ENCODE measurements at places on chromosomes 1 and 21.
A peak's percentile ranks its signal among the peaks of the same experiment; 100 is the strongest.

DNA sequence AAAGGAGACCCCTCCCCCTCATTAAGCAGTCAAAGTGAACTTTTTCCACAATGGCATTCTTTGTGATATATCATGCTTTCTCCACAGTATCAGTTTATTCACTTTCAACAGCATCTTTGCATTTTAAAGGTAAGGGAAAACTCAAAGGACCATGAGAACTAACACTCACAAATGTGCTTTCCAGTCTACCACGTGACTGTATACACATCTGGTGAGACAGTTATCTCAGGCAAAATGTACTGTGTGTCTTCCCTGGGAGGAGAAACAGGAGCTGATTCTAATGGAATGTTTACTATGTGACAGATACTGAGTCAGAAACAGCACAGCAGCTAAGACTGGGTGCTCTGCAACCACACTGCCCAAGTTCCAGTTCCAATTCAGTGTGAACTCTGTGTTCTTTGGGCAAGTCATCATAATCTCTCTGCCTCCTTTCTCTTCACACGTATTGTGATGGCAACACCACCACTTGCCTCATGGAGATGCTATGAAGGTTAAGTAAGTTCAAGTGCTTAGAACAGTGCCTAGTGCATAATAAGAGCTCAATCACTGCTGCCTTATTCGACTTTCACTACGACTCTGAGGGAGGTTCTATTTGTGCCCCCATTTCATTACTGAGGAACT lies 79.0 kb downstream of the SLC45A1 start:
- DNase-seq: peak; percentile 53

DNA sequence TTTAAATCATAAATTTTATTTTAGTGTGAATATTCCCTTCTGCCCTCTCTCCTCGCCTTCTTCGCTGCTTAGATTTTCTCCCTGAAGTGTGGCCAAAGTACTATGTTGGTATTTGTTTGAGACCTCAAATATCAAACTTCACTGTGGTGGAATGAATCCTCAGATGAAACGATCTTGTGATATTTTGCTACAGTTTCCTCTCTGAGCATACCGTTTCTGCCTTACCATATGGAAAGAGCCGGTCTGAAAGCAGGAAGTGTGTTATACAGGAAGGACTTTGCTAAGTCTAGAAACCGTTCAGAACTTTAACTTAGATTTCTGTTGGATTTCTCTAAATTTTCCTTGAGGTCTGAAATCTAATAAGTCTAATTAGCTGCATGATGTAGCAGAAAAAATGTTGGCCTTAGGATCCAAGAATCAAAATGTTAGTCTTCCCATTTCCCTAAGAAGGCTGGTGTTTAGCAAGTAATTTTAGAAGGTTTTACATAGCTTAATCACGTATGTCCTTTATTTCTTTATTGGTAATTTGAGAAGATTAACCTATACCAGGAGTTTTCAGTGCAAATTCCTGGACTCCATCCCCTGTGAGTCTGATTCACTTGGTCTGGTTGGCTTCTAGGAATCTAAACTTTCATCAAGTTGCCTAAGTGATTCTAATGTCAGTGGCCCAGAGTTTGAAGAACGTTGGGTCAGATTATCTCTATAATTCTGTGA lies 30.7 kb downstream of the SDCCAG8 start:
- DNase-seq: peak; percentile 14

GRCh38 chr1:244155661-244156060 lies 104.6 kb downstream of the ZBTB18 start:
- no peak for DNase-seq

- no peak for DNase-seq
Measured at GRCh38 chr1:20443703-20444586, 42.1 kb downstream of the CAMK2N1 start.

- DNase-seq: no peak
Measured at GRCh38 chr1:198122693-198123092, 34.1 kb upstream of the NEK7 start.

- no peak for DNase-seq
Measured at GRCh38 chr1:159892944-159893343, 7.0 kb downstream of the CFAP45 start.

DNA sequence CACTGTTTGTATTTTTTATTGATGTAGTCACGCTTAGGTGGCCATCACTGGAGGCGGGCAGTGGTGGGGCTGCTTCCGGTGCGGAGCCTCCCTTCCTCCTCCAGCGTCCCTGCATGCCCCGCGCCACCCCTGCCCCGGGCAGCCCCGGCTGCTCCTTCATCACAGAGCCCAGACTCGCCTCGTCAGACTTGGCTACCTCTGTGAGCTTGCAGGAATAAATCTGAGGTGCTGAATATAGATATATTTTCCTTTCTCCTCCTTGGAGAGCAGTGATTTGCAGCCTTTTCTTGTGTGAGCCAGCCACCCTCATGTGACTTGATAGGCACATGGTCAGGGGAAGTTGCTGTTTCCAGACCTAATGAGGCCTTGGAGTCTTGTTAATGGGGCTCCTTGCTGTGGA lies 412.7 kb upstream of the VAMP3 start:
- DNase-seq: no peak

GRCh38 chr1:43531906-43532584 lies 1.4 kb downstream of the PTPRF start:
- no peak for DNase-seq

DNA sequence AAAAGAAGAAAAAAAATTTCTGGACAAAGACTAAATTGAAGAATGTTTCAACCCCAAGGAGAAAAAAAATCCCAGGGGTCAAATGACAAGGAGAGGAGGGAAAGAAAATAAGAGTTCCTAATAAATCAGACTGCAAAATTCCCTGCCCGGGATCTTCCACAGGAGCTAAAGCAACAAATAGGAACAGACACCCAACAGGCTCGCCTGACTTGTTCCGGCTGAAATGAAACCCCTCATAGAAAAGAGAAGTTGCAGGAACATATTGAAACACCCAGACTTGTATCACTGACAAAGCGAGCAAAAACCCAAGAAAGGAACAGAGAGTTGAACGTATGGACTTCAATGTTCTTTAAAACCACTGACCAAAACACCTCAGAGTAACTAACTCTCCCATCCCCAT lies 123.0 kb downstream of the TIAM1 start:
- no peak for DNase-seq

DNA sequence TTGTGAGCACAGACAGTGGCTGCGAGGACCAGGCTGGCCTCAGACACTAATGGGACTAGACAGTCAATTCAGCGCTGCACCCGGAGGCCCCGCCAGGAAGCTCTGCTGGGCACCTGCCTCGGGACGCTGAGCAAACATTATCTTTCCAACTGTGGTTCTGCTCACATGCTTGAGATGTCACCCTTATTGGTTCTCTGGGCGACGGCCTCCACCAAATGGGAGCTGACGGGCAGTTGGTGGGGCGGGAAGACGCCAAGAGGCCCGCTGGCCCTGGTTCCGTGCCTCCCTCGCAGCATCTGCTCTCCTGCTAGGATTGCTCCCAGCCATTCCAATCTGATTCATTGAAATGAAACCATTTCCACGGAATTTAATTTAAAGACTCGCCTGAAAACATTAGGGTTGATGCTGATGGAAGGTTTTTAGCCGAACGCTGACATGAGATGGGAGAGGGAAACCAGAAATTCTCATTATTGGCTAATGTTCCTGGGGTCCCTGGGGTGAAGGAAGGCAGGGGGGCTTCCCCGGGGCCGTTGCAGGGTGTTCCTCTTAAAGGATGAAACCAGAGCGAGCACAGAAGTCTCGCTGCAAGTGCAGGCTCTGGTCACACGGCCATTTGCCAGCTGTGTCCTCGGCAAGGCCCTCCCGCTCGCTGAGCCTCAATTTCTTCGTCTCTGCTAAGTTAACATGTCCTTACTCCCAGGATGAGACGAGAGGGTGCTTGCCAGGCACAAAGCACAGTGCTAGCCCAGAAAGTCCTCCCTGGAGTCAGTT lies 512.2 kb downstream of the NPHP4 start:
- DNase-seq: no peak

GRCh38 chr1:42466030-42466429 lies 2.9 kb downstream of the CCDC30 start:
- no peak for DNase-seq

GRCh38 chr1:202702088-202702487 lies 8.2 kb downstream of the SYT2 start:
- no peak for DNase-seq

DNA sequence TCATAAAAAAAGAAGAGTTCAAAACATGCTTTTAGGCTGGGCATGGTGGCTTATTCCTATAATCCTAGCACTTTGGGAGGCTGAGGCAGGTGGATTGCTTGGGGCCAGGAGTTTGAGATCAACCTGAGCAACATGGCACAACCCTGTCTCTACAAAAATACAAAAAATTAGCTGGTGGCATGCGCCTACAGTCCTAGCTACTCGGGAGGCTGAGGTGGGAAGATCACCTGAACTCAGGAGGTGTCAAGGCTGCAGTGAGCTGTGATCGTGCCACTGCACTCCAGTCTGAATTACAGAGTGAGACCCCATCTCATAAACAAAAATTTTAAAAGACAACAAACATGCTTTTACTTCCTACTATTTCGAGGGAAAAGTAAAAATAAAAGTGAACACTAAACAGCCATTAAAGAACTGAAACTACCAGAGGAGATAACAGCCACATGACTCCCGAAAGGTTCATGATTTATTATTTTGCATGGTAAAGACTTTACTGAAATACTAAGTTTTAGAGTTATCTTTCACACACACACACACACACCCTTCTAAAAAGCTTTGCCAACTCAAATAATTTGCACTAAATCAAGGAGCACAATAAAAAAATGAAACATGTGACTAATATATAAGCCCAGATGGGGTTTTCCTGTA lies 48.1 kb downstream of the USP1 start:
- no peak for DNase-seq

- DNase-seq: peak; percentile 59
Measured at GRCh38 chr21:25757531-25757930, 22.8 kb downstream of the GABPA start.

DNA sequence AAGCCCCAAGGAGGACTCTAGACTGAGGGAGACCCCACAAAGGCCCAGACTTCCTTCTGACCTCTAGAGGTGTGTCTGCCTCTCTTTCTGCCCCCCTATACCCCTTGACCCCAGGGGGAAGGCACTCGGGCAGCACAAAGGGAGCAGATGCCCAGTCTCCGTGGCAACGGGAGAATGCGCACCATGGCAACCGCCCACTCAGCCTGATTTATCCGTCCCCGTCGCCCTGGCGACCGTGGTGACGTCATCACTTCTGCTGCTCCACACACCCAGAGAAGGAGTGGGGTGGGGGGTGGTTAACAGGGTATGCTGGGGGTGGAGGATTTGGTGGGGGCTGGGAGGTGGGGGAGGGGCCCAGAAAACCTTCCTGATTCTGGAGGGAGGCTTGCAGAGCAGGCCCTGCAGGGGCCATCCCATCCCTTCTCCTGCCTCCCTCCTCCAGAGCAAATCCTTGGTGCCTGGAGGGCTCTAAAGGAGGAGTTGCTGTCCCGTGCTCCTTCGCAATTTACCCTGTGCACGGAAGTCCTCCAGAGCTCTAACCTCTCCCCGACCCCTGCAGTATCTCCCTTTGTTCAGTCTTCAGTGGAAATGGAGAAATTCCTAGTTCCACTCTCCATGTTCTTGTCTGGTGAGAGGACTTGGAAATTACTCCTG lies 6.3 kb downstream of the CELF3 start:
- no peak for DNase-seq

DNA sequence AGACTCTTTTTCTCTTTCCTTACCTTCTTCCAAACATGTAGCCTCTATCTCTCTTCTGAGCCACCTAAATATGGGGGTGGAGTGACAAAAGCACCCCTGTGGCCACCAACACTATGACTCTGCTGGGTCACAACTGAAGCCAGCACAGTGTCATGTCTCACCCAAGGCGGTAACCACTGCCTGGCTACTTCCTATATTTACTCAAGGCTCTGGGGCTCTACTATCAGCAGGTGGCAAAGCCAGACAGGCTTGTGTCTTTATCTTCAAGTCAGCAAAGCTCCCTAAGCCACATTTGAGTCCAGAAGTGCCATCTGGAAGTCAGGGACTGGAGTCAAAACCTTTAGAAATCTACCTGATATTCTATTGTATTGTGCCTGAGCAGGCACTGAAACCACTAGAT lies 1515.2 kb downstream of the PLA2G4A start:
- no peak for DNase-seq

DNA sequence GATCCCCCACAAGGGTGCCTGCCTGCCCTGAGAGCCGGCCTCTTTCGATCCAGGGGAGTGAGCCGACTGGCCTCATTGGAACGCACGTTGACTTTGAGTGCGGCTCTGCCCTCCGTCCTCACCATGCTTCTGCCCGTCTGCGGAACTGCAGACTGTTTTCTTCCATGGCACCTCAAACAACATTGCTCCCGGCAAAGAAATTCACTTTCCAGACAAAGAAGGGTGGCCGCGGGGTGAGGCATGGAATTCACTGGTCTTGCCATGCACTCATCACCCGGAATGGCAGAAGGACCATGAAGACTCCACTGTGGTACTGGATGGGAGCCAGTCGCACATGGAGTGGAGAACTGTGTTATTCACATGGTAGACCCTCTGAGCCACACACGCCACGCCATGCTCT lies 169.5 kb downstream of the NPHP4 start:
- no peak for DNase-seq

DNA sequence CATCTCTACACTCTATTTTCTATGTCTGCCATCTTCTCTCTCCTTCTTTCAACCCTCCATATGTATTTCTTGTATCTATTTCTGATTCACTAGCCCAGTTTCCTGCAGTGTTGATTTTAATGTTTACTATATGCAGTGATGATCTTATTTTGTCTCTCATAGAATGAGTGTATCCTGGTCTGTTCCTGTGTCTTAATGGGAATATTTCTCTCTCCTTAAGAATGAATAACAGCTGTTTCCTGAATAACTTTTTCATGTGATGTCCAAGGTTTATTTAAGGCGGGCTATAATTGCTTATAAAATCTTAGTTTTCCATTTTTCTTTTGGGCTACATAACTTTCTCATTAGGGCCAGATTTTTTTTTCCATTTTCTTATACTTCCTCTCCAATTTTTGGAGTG lies 144.5 kb downstream of the C1orf21 start:
- no peak for DNase-seq

DNA sequence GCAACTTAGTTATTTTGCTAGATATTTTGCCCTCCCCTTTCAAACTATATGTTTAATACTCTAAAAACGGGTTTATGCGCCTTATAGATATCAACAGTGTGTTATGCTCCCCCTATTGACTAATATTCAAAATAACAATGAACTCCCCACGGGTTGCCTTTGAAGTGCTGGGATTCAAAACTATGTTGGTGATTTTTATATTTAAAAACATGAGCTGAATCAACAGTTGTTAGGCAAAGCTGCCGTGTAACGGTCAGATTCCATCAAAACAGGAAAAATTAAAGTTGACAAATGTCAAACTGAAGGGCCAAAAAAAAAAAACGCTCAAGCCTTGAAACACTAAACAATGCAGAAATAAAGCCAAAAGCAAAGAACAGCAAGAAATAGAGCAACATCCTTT lies 2.5 kb downstream of the TGFBR3 start:
- peak; percentile 56 for DNase-seq

DNA sequence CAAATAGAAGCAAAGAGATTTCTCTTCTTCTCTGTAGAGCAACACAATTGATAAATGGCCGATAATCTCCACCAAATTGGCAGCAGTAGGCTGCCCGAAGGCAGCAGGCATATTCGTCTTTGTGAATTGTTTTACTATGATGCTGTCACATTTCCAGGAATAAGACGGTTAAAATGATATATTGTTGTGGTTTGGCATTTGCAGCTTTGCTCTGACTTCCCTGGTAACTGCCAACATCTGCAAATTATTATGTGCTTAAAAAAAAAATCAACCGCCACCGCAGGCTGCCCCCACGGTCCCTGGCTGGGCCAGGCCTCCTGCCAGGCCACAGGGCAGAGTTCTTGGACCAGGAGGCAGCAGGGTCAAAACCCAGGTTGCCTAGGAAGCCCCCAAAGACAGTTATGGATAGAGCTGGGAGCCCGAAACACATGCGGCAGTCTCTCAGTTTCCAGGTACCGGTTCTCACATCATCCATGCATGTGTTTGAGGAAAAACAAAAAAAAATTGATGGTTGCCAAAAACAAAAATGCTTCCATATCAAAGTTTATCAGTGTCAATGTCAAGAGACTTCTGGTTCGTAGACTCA lies 179.3 kb downstream of the ETS2 start:
- DNase-seq: peak; percentile 49
